ENCODE measurements at places on chromosomes 6 and 20.

DNA sequence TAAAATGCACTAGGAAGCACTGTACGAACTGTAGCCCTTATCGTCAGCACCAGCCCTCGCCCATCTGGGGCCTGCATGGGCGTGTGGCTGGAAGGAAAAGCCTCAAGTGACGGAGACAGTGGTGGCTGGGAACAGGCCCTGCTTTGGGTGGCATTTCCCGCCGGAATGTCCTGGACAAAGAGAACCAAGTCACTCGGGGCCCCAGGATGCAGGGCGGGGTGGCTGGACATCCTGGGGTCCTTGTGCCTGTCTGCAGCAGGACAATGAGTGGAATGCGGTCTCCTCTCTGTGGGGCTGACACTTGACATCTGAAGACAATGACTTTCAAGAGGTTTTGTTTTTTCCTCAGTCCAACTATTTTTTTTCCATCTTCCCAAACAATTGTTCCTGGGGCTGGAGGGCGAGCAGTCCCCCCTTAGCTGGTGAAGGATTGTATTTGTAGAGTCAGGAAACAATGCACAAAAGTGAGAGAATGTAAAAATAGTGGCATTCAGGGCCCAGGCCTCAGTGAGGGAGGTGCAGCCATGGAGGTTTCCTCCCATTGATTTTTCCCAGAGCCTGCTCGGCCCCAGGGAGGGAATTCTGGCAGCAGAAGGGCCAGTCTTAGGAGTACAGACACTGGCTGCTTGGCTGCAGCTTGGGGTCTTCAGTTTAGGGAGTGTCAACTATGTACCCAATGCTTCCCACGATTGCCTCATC is 64.4 kb downstream of the PREX1 start:
- no peak for DNase-seq

- DNase-seq, result no peak
Measured at GRCh38 chr6:70270287-70271005, 32.4 kb downstream of the COL9A1 start.

- DNase-seq, result no peak
Measured at GRCh38 chr20:34011275-34011674, 17.6 kb downstream of the RALY start.

DNA sequence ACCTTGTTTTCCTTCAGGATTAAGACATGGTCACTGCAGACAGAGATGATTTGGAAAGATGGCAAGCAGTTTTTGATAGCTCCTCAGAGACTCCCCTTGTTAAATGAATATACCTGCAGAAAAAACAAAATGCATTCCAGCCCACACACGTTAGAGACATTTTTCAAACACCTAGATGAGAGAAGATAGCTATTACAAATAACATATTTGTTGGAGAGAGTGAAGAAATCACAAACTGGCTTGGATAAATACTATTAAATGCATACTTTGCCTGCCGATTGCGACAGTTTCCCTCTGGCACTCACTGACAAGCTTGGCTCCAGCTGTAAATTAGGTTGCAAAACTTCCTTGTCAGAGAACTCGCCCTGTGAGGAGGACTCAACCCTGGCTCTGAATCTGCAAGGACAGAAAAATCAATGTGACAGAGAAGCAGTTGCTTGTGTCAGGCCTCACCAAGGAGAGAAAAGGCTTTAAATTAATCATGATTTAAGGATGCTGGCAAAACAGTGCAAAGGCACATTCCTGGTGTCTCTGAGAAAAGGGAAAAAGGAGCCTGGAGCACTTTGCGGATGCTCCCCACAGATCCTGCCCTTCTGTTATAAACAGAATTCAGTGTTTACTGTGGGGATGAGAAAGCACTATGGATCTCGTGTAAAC is 423.7 kb upstream of the MARCKS start:
- no peak for DNase-seq

GRCh38 chr6:90131125-90131524 is 165.5 kb downstream of the BACH2 start:
- peak; percentile 64 for DNase-seq

- DNase-seq, result no peak
Measured at GRCh38 chr20:3032624-3033023, 10.8 kb upstream of the GNRH2 start.

- no peak for DNase-seq
Measured at GRCh38 chr6:82410151-82410648, 46.6 kb downstream of the TPBG start.

- no peak for DNase-seq
Measured at GRCh38 chr20:49966861-49967260, 15.9 kb upstream of the SNAI1 start.

DNA sequence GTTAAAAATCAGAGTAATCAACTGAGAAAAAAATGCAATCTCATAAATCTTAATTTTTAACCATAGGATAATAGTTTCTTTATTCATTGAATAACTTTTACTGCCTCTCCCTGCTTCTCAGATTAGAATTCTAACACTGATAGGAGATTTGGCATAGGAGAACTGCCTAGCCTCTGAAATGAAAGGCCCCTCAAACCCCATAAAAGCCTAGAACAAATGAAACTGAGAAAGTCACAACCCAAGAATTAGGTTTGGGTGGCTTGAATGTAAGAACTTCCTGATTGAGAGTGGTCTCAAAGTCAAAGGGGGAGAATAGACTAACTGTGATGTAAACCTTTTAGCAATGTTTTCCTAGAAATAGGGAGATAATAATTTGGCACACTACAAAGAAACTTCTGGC is 52.2 kb downstream of the SAMD5 start:
- DNase-seq, result no peak

- DNase-seq, result no peak
Measured at GRCh38 chr6:27532820-27533538, 60.1 kb upstream of the ZNF184 start.

GRCh38 chr6:33451606-33452005 is 2.8 kb upstream of the ZBTB9 start:
- no peak for DNase-seq

DNA sequence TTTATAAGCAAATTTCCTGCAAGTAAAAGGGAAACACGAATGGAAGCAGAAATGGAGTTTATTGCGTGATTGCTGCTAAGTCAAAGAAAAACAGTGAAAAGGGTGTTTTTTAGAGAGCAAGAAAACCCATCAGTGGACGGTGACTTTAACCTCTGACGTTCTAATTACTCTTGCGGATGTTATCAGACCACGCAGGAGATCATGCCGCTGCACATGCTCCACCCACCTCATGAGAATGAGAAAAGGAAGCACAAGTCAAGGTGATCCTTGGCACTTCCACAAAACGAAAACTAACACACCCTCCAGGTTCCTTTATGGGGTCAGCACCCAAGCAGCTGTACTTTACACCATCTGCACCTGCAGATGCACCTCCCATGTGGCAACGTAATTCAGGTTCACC is 45.0 kb downstream of the LYRM4 start:
- no peak for DNase-seq

DNA sequence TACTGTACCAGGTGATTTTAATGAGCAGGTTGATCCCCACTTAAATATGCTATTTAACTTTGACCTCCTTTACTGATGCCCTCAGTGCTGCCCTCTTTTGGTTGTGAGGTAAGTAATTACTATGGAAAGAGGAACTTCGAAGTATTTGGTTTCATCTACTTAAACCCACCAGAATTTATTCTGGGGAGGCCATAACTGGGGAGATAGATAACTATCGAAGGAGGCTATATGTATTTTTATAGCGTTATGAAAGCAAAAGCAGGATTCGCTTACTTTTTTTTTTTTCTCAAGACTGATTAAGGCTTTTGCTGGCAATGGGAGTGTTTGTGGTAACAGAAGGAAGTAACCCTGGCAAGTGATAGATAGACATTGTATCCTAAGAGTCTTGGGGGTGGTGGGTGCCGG is 168.9 kb upstream of the CENPW start:
- DNase-seq, result no peak

- no peak for DNase-seq
Measured at GRCh38 chr6:44151348-44152108, 7.1 kb upstream of the CAPN11 start.

- DNase-seq, result no peak
Measured at GRCh38 chr6:168122521-168122920, 43.5 kb upstream of the FRMD1 start.

- no peak for DNase-seq
Measured at GRCh38 chr6:112113431-112113830, 26.0 kb downstream of the FAM229B start.

DNA sequence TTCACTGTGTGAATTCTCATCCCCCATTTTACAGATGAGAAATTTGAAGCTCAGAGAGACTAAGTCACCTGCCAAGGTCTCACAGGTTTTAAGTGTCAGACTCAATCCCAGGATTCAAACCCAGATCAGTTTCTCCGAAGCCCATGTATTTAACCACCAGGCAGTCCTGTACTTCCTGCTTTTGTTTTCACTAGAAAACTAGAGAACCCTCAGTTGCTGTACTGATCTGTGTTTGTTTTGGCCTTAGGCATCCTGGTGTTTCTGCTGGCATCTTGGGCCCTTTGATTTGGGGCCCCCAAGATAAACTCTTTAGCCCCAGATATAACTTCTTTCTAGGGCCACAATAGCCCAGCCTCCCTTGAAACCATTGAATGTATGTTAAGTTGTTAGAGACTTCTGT is 36.5 kb downstream of the PPP1R16B start:
- DNase-seq, result no peak

GRCh38 chr6:3895805-3896204 is 46.6 kb downstream of the FAM50B start:
- DNase-seq, result no peak

DNA sequence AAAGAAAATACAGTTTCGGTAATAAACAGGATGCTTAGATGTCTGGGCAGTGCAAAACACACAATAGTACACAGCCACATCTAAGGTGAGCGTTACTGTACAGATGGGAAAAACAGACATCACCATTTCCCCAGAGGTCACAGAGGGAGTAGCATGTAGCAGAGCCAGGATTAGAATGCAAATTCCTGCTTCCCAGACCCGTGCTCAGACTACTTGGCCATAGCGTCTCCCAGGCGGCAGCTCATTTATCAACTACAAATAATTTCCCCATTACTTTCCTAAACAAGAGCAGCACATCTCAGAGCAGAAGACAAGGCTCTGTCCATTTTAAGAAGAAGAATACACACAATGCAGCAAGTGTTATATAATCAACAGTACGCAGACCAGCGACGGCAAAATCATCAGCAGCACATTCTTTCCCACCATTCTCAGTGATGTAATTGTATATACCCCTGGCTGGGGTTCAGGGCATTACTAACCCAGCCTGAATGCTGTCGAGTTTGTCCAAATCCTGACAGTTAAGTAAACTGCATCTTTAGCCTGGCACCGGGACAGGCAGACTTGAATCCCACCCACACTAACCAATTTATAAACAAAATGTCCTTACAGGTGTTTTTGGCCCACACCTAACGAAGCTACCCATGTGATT is 61.9 kb downstream of the CNKSR3 start:
- no peak for DNase-seq

DNA sequence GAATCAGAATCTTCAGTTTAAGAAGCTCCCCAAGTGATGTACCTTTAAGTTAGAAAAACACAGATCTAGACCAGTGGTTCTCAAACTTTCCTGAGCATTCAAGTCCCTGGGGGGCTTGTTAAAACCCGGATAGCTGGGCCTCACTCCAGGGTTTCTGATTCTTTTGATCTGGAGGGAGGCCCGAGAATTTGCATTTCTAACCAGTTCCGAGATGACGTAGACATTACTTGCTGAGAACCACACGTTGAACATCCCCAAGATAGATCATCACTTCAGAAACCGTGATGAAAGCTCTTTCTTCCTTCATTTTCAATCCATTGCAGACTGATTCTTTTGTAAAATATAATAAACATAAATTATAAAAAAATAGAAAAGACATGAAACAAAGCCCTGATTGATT is 40.7 kb upstream of the KIF16B start:
- no peak for DNase-seq

- no peak for DNase-seq
Measured at GRCh38 chr20:57936636-57937385, 227.0 kb upstream of the PMEPA1 start.

GRCh38 chr6:97240222-97240621 is 42.8 kb downstream of the MMS22L start:
- no peak for DNase-seq

DNA sequence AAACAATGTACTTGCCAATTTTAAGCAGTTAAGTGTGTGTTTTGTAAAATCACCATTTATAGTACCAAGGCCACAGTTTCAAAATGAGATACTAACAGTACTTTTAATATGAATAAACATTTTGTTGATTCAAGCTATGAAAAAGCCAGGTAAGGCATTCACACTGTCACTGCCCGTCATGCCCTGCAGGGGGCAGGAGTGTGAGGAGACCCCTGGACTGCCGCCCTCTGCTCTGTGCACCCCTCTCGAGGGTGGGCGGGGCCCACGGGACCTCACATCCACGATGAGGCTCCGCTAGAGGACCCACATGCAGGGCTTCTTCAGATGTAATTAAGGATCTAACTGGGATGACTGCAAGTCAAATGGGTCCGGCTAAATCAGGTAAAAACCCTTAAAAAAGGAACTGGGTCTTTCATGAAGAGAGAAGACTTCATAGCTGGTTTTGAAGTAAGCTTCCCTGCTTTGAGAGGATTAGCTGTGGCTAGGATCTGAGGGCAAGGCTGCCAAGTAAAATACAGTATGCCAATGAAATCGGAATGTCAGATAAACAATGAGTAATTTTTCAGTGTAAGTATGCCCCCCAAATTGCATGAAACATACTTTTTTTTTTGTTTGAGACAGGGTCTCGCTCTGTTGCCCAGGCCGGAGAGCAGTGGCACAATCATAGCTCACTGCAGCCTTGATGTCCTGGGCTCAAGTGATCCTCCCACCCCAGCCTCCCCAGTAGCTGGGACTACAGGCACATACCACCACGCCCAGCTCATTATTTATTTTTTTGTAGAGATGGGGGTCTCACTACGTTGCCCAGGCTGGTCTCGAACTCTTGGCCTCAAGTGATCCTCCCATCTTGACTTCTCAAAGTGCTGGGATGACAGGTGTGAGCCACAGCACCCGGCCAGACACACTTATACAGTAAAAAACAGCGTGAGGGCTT is 18.7 kb downstream of the DIDO1 start:
- DNase-seq, result no peak

DNA sequence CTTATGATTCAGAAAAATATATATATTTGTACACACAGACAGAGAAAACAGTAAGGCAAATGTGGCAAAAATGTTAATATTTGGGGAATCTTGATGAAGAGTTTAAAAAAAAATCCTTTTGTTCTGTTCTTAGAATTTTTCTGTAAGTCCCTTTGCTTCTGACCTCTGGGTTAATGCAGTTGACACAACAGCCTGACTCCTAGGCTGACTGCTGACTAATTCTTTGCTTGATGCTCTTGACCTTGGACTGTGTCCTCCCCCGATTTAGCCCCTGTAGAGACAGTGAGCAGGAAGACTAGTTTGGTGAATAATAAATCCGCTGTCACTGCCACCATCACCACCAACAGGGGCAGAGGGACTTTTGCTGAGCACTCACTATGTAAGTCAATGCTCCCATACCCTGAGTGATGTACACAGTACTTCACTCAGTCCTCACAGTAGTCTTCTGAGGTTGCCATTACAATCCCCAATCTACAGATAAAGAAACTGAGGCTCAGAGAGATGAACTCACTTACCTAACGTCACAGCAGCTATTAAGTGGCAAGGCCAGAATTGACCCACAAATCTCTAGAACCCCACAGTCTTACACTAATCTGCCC is 71.7 kb downstream of the SNX5 start:
- no peak for DNase-seq
